ENCODE measurements at places on chromosomes 16 and 17.

DNA sequence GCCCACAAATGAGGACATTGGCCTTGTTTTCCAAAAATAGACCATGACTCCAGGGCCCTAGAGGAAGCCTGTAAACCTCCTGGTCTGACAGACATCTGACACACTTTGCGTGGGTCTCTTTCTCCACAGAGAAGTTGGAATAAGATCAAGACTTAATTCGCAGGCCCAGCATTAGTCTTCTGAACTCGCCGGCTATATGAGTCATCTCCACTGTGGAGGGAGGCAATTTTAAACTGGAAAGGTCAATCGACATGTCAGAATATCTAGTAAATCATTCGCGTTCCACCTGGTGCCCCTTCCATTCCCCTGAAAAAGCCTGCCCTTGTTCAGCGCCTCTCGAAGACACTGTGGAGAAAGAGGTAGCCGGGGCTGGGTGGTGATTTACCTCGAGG lies 140.1 kb downstream of the CLEC16A start:
- no peak for DNase-seq

- DNase-seq: no peak
Measured at GRCh38 chr16:86249631-86250030, 260.7 kb upstream of the FOXF1 start.

DNA sequence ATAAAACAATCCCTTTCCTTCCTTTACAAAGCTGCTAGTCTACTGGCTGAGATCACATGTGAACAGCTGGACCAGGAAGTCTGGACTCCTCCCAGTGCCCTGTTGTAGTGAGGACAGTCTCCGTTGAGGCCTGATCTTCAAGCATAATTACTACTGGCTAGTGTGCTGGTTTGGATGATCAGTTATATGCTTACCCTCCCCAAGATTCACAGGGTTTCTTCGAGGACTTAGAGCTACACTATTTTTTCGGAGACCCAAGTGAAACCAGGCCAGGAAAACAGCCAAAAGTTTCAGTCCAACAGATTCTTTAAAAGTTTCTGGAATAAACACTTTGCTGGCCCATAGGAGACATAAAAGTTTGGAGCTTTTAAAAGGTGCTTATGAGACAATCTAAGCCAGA lies 194.9 kb upstream of the CDH11 start:
- no peak for DNase-seq

GRCh38 chr16:2388875-2389433 lies 40.3 kb upstream of the CCNF start:
- DNase-seq: peak; percentile 76

DNA sequence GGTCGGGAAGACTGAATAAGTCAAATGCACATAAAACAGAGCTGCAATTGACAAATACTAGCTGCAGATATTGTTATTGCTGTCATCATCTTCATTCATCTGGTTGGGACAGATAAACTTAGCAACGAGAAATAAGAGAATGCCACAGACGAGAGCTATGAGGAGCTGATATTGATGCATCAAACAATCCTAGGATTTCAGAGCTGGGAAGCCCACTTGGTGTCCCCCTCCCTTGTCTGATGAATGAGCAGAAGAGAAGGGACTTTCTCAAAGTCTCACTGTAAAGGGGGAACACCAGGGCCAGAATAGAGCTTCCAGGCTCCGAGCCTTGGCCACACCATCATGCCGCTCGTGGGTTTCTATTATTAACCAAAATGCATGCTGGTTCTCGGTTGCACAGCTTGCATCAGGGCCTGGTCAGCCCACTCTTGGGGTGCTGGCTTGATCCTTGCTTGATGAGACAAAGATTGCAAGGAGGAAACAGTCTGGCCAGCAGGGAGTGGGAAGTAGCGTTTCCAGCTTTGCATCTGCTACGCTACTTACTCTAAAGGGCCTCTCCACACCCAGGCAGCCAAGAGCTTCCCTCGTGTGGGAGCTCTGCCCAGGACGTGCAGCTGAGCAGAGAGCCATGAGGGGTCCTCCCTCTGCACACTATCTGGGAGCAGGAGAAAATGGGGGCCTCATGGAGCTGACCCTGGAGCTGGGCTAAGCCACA lies 28.4 kb upstream of the EMP2 start:
- no peak for DNase-seq

- no peak for DNase-seq
Measured at GRCh38 chr17:77303620-77304019, 162.9 kb downstream of the SEC14L1 start.

- no peak for DNase-seq
Measured at GRCh38 chr17:45924332-45924820, 30.0 kb downstream of the MAPT start.

- DNase-seq: peak; percentile 93
Measured at GRCh38 chr17:21263376-21263775, 10.2 kb upstream of the NATD1 start.

Data from mammary epithelial cell (primary cell).